ENCODE measurements at places on chromosomes 11 and 22. TPM values are rescaled to one million over a fixed set of nuclear protein-coding genes. Genes with fewer than 3 reads are reported as not detected.

DNA sequence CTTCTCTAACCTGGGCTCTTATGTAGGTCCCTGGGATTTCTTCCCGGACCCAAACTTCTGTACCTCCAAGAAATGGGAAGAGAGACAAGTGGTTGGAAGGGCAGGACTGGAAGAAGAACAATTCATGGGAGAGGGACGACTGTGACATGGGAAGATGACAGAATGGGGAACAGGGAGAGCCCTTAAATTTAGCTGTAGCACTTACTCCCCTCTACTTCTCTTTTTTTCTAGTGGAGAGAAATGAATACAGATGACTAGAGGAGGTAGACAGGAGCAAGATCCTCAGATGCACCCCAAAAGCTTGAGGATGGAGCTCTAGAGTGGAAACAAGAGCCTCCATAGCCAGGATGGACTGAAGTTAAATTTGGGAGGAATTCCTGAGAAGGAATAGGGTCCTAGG, 2.3 kb downstream of the RHOG start:
- no peak for DNase-seq

GRCh38 chr22:20249797-20250354, 18.2 kb downstream of the RTN4R start:
- no peak for DNase-seq

Gene TMEM80
- 10.8 TPM for total RNA-seq

- no peak for DNase-seq
These were observed 7.5 kb downstream of the RASD2 start for GRCh38 chr22:35547987-35548721.

DNA sequence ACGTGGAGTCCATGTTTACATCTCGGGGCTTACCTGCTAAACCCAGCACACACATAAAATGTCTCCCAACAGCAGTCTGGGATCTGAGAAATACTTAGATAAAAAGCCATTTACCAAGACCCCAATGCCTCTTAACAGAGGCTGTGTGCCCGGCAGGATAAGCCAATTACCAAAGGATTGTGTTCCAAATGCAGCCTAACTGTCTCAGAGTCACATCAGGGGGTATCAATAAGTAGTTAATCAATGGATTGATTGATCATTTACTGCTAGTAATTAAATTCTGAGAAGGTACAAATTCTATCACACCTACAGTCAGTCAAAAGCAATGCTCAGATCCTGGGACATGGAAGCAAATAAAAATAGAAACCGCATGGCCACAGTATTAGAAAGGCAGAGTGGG, 125.6 kb downstream of the DSCAML1 start:
- no peak for DNase-seq

Gene OR52N1
- total RNA-seq: not detected

Gene PKDREJ
- 0.05 TPM for total RNA-seq

Gene DSCAML1
- 2.0 TPM for total RNA-seq

GRCh38 chr22:35900483-35901168, 128.0 kb downstream of the RBFOX2 start:
- no peak for DNase-seq

DNA sequence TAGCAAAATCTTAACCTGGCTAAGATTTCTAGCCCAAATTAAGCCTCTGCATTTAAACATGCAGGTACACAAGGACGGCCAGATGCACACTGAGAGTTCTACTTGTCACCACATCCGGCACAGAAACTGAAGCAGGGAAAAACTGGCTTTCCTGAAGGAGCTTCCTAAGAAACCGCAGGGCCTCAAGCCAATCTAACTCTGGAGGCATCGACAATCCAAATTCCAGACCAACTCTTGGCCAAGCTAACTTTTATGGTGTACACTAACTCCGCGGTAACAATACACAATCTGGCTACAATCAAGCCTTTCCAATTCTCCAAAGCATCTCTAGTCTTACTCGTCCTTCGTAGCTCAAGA, 1.2 kb downstream of the MSANTD2 start:
- DNase-seq: no peak

DNA sequence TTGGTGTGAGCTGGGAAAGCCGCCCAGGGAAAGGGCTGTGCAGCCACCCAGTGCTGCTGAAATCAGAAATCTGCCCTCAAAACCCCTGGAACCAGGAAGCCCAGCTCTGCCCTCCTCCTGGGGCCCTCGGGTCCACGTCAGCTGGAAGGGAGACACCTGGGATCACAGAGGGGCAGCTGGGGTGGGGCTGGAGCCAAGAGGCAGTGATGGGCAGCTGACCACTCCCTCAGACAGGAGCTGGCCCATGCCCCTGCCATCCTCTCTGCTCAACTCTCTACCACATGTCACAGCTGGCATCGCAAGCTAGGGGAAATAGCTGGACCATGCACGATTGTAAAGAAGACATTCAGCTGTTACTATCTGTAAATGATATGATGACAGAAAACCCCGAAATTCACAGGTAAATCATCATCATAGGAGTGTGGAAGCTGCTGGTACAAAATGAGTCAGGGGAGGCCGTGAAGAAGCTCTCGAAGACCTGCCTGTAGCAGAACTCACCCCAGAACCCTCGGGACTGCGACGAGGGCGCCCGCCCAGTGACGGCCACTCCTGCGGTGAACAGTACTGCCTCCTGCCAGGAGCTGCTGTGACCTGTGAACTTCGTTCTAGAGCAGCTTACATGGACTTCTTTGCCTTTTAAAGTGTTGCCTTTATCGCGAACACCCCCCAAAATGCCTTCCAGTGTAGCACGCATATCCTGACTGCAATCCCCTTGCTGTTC, 55.9 kb downstream of the CERK start:
- DNase-seq: no peak

Gene HOATZ
- not detected for total RNA-seq

GRCh38 chr11:26243426-26243825, 88.5 kb upstream of the ANO3 start:
- DNase-seq: no peak

GRCh38 chr11:3123761-3124733, 41.1 kb downstream of the OSBPL5 start:
- no peak for DNase-seq

- no peak for DNase-seq
These were observed 107.3 kb downstream of the ARHGAP8 start for GRCh38 chr22:44859641-44860040.

GRCh38 chr11:78791964-78792363, 217.3 kb upstream of the NARS2 start:
- no peak for DNase-seq

DNA sequence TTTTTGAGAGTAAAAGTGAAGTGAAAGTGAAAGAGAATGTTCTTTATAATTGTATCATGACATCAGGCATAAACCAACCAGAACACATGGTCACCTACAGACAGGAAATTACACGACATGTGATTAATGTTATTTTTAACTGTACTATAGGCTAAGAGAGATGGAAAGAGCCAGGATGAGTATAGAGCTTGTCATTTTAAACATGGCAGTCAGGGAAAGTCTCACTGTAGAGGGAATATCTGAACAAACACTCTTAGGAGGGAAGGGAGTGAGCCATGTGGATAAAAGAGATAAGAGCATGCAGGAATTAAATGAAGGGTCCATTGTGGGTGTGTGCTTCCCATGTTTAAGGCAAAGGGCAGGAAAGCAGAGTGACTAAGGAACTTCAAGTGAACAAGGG, 599.1 kb upstream of the FAT3 start:
- DNase-seq: no peak

DNA sequence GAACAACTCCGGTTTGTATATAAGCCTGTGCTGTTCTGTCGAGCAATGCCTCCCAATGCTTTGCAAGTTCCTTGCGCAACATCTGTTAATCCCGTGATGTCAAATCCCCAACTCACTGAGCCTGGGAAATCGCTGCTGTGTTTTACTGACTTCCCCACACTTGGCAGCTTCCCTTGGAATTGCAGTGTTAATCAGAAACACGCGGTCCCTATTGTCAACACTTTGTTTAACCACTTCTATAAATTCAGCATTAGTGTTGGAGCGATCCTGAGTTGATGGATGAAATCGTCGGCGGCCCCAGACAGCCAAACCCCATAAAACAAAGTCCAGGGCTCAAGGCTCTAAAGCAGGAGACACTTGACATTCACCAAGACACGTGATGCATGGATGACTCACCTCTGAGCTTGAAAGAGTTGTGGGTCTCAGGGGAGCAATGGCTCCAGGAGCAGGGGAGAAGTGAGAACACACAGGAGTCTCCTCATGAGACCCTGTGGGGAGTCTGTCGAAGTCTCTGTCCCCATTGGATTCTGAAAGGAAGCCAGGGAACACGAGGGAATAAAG, 555.3 kb downstream of the MIAT start:
- peak; percentile 73 for DNase-seq

DNA sequence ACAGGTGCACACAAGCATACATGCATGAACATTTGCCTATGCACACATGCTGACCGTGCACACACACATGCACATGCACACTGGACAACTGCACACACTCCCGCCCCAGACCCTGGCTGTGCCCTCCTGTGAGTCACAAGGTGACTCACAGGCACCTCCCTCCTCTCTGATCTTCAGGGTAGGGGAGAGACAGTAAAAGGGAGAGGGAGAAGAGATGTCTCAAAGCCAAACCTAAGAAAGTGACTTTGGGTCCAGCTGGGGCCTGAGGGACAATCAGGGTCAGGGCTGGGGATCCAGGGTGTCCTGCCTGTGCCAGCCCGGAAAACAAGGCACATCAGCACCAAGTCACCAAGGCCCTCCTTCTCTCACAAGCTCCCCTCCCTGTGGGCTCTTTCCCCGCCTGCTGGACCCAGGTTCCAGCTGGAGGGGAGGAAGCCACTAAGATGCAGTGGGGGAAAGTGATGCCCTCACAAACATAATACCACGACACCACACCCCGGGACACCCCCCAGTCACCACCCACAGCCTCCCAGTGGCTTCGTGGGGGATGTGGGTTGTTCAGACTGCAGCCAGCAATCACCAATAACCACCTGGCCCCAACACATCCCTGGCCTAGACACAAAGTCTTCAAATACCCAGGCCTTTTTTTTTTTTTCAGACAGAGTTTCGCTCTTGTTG, 39.3 kb downstream of the PDGFB start:
- DNase-seq: no peak

DNA sequence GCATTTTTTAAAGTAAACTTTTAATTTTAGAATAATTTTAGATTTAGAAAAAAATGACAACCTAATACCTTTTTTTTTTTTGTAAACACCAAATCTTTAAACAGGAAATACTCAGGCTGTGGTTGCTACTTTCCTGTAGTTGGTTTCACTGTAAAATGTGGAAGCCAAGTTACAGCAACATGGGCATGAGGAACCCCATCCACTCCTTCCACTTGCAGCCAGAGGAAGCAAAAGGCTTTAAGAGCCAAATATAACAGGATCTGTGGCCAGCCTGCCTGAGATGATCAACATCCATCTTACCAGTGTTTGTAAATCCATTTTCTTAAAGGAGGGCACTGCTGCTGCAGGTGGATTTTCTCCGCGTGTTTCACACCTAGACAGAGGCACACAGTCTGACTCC, 66.2 kb downstream of the TNRC6B start:
- DNase-seq: no peak

GRCh38 chr11:81253244-81253643, 1480.4 kb downstream of the FAM181B start:
- no peak for DNase-seq

GRCh38 chr11:66725114-66725513, 3.9 kb downstream of the SPTBN2 start:
- no peak for DNase-seq

Gene SCGB1D2
- total RNA-seq: not detected

- no peak for DNase-seq
These were observed 17.3 kb downstream of the TSPAN18 start for GRCh38 chr11:44743959-44744557.

DNA sequence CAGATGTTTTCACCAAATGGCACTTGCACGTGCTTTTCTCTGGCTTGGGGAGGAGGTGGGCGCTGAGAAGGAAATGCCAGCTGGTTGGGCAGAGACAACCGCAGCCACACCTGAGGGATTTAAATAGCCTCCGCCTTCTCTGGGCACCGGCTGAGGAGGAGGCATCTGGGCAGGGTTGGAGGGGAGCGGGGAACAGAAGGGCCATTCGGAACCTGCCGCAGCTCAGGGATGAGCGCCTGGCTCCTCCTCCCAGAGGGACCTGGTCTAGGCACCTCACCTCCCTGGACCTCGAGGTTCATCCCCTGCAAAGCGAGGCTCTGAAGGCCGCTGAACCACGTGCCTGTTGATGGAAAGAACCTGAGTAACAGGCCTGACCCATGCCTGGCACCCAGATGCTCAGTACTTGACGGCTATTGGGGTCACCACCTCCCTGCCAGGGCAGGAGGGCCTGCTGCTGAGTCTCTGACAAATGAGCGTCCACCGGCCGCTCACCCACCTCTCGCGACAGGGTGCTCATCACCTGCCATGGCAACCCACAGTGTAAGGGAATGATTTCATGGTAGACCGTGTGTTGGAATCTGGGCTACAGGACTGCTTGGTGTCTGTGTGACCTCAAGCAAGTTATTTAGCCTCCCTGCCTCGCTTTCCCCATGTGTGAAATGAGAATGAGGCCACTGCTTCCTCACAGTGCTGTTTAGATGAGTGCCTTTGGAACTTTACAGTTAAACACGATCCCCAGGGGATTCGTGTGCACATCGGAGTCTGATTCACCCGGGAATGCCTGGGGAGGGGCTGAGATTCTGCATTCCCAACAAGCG, 2.0 kb upstream of the KDELR3 start:
- no peak for DNase-seq

DNA sequence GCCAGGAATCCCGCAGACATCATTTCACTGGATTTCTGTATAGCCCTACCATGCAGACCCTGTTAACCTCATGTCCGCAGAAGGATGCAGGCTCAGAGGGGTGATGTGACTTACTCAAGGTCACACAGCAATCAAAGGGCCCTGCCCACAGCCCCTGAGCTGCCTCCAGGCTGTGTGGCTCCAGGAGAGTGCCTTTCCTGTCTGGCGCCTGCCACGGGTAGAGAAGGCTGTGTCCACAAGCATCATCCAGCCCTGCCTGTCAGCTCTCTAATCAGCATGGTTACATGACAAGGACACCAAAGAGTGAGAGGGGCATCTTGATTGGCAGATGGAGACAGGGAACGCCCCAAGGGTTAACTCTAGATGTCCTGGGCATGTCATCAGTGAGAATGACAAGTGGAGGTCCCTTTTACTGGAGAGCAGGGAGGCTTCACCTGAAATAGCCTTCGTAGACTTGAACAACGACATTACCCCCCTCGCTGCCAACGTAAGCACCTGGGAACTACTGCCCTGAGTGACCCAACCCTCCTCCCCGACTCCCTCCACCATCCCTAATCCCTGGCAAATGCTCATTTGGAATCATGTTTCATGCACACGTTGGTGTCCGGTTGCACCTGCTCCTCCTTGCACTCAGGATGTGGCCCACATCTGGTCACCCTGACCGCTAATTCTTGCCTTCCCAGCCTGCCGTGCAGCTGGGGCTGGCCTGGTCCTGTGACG, 6.9 kb downstream of the FGF19 start:
- no peak for DNase-seq

Gene CATSPER1
- total RNA-seq: not detected

- DNase-seq: no peak
These were observed 7.3 kb downstream of the STARD10 start for GRCh38 chr11:72786305-72787215.

GRCh38 chr11:8026982-8027381, 39.8 kb downstream of the EIF3F start:
- DNase-seq: no peak

- DNase-seq: no peak
These were observed 980.5 kb upstream of the CNTN5 start for GRCh38 chr11:98040061-98040808.

Data from urinary bladder (tissue), 4 donors.